SK-N-DZ (cell line): ENCODE measurements at places on chromosomes 16 and 17.

DNA sequence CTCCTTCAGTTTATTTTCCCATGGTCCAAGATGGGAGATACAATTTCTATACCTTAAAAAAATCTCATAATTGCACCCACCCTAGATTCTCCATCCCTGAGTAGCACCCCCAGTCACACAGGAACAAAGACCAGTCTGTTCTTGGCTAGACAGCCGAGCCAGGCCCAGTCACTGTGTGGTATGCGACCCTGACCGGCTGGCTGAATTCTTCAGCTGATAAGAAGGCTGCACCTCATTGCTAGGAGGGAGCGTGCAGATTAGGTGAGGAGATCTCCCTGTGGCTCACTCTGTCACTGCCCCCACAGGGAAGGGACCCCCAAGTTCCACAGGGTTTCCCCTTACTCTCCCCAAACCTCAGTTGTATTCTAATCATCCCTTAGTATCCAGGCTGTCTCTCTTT is 138.7 kb downstream of the SALL1 start:
- DNase-seq: no peak

DNA sequence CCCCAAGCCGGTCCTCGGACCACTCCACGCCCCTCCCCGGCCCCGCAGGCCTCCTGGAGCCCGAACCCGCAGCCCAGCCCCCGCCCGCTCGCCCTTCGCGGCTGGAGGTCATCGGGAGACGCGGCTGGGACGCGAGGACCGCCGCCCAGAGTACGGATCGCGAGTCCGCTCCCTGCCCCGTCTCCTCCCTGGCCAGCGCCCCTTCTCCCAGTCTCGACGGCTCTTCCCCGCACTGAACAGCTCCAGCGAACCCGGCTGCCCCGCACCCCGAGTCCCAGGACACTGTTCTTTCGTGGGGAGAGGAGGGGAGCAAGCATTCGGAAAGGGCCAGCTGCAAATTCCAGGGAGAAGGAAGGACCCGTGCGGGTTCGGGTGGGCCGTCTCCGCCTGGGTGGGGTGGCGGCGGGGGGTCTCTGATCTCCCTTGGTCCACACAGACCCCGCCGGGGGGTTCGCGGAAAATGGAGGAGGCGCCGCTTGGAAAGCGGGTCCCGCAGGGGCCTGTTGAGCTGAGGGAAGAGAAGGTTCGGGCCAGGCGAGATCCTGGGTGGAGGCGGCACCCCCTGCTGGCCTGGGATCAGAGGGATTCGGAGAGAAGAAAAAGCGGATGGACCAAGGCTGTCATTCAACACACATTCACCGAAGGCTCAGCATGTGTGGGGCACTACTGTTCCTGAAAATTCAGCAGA is 632 bp upstream of the RTN4RL1 start:
- peak; percentile 70 for DNase-seq

- no peak for DNase-seq
Measured at GRCh38 chr16:53752560-53752959, 48.6 kb downstream of the FTO start.

DNA sequence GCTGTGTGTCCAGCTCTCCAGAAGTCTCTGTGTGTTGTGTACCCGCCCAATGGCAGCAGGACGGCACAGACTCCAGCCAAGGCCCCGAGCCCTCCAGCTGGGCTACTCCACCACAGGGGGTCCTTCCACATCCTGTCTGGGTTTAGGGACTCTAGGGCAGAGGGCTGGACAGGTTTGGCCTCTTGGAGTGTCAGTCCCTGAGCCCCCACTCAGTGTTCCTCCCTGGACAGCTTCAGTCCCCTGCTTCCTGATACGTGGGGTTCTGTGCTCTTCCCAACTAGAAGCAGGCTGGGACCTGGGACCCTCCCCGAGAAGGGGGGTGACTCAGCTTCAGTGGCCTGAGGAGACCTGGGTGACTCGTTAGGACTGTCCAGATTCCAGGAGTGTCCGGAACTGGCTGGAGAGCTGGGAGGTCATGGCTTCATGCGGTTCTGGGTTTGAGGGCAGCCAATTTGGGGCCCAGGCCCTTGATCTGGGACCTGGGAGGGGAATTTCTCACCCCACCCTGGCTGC is 4.2 kb downstream of the CDK3 start:
- no peak for DNase-seq

DNA sequence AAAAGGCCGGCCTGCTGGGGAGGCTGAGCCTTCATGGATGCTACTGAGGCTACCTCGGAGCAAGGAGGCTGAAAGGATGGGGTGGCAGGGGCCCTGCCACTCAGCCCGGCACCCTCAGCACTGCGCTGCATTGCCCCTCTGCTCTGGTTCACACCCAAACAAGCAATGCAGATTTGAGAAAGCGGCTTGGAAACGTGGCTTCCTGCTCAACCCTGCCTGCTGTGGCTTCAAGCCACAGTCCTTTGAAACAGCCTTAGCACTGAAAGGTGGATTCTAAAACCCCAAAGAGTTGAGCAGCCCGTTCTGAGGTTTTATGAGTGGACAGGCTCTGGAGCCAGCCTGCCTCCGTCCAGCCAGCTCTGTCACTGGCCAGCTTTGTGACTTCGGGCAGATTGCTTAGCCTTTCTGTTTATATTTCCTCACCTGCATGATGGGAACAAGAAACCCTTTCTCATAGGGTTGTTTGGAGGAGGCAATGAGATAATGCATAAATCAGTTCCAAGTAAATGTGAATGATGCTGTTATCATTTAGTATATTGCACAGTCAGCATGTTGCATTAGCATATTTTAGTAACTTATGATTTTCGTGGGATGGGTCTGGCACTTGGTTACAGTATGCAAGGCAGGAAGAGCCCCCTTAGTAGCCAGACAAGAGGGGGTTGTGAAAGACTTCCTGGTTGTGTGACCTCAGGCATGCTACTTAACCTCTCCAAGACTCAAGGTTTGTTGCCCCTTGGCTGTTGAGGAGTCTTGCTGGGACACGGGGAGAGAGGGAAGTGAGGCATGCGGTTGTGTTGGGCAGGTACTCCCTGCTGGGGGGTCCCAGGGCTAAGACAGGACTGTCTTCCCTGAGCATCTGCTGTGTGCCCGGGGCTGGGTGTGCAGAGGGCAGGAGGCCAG is 23.6 kb downstream of the CRISPLD2 start:
- no peak for DNase-seq

- DNase-seq: no peak
Measured at GRCh38 chr16:7227229-7227721, 105.4 kb upstream of the RBFOX1 start.

GRCh38 chr17:79832218-79833109 is 6.8 kb downstream of the CBX4 start:
- no peak for DNase-seq

GRCh38 chr16:68972013-68972412 is 128.7 kb downstream of the TANGO6 start:
- DNase-seq: no peak

GRCh38 chr17:27555339-27555738 is 75.6 kb upstream of the LGALS9 start:
- DNase-seq: no peak

GRCh38 chr17:9024497-9024896 is 3.2 kb downstream of the NTN1 start:
- DNase-seq: no peak

GRCh38 chr16:50234771-50235556 is 31.4 kb upstream of the ADCY7 start:
- DNase-seq: no peak

GRCh38 chr16:49021136-49021535 is 260.5 kb downstream of the CBLN1 start:
- peak; percentile 61 for DNase-seq

DNA sequence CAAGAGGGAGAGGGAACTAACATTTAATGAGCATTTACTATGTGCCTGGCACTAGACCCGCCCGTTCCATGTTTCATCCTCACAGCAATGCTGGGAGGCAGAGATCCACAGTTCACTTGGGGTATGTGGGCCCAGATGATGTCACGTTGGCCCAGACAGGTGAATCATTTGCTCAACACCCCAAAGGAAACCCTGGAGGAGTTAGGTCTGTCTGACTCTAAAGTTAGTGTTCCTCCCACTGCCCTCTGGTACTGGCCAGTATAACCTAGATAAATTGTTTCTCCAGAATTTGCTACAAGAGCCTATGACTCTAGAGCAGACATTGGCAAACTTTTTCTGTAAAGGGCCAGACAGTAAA is 164.6 kb downstream of the VPS53 start:
- DNase-seq: no peak

DNA sequence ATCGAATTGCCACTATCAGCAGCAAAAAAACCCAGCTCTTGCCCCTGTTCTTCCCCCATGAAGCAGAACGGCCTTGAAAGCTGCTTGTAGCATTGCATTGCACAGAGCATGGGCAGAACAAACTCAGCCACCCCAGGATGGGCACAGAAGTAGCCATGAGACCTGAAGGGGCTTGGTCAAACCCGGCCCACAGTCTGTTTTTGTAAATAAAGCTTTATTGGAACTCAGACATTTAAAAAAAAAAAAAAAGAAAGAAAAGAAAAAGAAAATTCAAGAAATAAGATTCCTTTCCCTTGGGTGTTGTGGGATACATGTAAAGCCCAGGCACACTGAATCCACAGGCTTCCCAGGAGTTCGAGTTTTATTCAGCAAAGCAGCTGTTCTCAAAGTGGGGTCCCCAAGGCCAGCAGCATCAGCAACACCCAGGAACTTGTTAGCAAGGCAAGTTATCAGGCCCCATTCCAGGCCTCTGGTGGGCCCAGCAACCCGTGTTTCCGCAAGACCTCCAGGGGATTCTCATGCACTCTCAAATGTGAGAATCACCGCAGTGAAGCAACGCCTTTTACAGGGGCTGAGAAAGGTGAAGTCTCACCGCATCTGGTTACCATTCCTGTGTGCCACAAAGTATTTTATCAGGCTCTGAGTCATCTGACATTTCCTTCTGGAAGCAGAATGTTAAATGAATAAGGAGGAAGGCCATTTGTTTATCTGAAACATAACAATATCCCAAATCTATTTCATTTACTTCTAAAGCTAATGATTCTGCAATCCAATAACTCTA is 108.2 kb downstream of the SLC39A11 start:
- no peak for DNase-seq

GRCh38 chr17:7340179-7340578 is 3.9 kb downstream of the ACAP1 start:
- DNase-seq: no peak

DNA sequence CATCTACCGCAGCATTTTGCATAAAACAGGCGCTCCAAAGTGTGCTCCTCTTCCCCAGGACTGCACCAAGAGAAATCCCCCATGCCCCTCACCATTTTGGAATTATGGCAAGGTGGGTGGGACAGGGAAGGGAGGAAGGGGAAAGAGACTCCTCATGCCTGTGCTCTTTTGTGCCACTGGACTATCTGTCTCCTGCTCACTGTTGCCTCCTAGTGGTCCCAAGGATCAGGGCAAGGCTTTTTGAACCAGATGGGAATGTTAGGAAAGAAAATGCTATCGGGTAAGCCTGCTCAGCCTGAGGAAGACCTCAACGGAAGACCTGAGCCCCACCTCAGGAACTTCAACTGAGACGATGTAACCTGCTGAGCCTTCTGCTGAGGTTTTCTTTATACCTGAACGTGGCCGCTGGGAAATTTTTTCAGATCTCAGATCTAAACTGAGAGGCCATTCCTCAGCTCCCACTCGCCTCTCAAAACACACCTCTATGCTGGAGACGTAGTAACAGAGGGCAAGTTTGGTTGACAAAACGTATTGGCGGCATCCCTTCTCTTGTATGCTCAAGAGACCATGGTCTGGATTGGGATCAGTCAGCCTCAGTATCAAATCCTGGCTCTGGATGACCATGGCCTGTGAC is 58.3 kb downstream of the SPACA3 start:
- DNase-seq: peak; percentile 33

GRCh38 chr16:9055661-9056060 is 35.8 kb upstream of the HAPSTR1 start:
- no peak for DNase-seq
